ENCODE measurements at places on chromosomes 12 and 14. TPM values are rescaled to one million over a fixed set of nuclear protein-coding genes. Genes with fewer than 3 reads are reported as not detected.

ASIC1 gene
- not detected for total RNA-seq

REC8 gene
- 54.3 TPM for total RNA-seq

DNA sequence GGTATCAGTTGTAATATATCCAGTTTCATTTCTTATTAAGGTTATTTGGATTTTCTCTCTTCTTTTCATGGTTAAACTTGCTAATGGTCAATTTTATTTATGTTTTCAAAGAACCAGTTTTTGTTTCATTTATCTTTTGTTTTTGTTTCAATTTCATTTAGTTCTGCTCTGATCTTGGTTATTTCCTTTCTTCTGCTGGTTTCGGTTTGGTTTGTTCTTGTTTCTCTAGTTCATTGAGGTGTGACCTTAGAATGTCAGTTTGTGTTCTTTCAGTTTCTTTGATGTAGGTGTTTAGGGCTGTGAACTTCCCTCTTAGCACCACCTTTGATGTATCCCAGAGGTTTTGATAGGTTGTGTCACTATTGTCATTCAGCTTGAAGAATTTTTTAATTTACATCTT lies 145.6 kb upstream of the SLCO1B1 start:
- no peak for DNase-seq
- no peak overlapping the region for H3K4me3 ChIP-seq
- no peaks in the 10 kb centered on the region for H3K4me1 ChIP-seq
- H3K36me3 ChIP-seq = no peaks in the 10 kb centered on the region
- H3K27ac ChIP-seq = no peak overlapping the region
- H3K27me3 ChIP-seq = no peaks in the 10 kb centered on the region

NR1H4 gene
- not detected for total RNA-seq

GRCh38 chr12:68532204-68532886 lies 78.4 kb upstream of the RAP1B start:
- DNase-seq = no peak
- H3K36me3 ChIP-seq = no peaks in the 10 kb centered on the region
- no peak overlapping the region for H3K4me3 ChIP-seq
- peak overlapping the region; percentile 31 for H3K27ac ChIP-seq

SIX1 gene
- not detected for total RNA-seq

TMBIM4 gene
- total RNA-seq = 187 TPM

RND1 gene
- total RNA-seq = 22.1 TPM

GRCh38 chr12:33588725-33589405 lies 149.2 kb upstream of the SYT10 start:
- no peaks in the 10 kb centered on the region for H3K4me1 ChIP-seq
- H3K27ac ChIP-seq = no peak overlapping the region
- no peaks in the 10 kb centered on the region for H3K27me3 ChIP-seq
- H3K36me3 ChIP-seq = no peaks in the 10 kb centered on the region
